ENCODE measurements at places on chromosomes 13 and 19.
A peak's percentile ranks its signal among the peaks of the same experiment; 100 is the strongest.

DNA sequence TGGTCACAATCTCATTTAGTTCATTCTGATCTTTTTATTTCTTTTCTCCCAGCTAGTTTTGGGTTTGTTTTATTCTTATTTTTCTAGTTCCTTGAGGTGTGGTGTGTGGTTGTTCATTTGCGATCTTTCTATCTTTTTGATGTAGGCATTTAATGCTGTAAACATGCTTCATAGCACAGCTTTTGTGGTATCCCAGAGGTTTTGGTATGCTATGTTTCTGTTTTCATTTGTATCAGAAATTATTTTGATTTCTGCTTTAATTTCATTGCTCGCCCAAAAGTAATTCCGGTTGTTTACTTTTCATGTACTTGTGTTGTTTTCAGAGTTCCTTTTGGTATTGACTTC, 12.6 kb downstream of the DNAJC3 start:
- DNase-seq, result no peak

DNA sequence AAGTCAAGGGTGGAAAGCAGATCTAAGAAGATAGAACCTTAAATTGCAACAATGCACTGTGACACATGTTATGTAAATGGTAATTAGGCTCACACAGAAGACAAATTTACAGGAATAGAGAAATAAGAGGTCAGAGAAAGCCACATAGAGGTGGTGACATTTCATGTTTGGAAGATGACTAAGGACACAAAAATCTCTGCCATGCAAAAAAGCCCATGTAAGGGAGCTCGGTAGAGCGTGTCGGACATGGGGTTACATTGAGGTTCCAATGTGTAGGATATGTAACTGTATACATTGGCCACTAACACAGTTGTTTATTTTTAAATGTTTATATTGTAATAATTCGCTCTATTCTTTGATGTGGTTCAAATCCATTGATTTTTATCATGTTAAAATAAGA, 33.7 kb downstream of the SUGT1 start:
- DNase-seq, result no peak

DNA sequence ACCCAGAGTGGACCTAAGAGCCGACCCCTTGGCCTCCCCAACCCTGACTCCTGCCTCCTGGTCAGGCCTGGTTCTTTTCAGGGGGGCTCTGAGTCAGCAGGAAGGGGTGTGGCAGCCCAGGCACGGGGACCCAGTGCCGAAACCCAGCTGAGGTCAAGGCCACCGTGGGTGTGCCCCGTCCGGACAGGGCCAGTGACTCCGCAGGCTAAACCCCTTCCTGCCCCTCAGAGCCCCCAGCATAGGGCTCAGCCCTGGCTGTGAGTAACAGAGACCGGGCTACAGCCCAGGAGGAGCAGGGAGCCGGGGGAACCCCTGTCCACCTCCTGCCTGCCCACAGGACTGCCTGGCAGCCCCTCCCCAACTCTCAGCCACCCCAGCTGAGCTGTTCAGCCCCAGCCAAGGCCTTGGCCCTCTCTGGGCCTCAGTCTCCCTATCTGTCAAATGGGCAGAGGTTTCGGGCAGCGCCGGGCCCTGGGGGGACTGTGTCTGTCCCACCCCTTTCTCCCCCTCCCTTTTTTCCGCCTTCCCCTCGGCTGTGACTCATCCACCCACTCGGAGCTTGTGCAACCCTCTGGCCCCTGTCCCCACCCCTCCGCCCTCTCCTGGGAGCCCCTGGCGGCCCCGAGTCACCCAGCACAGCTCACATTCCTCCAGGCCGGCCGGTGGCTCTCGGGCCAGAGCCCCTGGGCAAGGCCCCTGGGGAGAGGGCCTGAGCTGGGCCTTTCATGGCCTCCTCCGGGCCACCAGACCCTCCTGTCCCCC, 8.6 kb downstream of the ZBTB7A start:
- DNase-seq, result no peak

DNA sequence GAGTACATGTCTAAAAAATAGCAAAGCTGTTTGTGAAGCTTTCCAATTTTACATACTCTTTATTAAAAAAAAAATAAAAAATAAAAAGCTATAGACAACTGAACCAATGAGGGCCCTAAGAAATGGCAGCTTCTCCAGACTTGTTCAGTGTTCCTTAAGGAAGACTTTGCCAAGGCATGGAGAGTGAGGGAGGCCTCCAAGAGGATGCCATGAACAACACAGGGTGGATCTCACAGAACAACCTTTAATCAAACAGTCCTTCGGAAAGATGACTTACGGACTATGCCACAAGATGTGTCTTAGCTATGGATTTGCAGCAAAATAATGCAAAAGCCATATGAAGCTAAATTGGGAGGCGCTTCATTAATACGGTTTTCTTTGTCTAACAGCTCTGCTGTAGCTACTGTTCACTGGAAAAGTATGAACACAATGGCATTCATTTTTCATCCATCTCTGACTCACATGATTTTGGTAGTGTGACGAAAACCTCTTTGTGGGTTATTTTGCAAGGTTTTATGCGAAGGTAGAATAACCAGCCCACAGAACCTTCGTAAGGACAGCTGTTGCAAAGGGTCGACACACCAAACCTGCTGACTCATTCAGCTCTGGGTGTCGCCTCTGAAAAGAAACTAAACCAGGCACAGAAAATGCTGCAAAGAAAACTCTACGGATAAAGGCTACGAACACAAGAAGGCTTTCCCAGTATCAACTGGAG, 27.7 kb downstream of the EFNB2 start:
- DNase-seq, result no peak

DNA sequence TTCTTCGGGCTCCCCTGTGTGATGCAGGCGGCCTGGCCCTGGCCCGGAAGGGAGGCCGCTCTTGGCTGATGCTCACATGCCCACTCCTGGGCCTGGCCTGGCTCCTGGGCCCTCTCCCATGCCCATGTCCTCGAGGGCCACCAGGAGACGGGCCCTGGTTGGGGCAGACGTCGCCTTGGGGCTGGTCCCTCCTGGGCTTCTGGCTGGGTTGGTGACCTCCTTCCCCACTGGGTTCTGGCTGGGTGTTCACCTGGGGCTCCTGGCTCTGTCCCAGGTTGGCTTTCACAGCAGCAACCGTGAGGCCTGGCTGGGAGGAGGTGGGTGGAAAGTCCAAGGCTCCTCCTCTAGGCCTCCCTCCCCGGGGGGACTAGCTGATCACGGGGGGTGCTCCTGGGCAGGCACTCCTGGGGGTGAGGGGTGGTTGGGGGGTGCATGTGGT, 15.5 kb upstream of the SLC7A10 start:
- DNase-seq, result no peak

DNA sequence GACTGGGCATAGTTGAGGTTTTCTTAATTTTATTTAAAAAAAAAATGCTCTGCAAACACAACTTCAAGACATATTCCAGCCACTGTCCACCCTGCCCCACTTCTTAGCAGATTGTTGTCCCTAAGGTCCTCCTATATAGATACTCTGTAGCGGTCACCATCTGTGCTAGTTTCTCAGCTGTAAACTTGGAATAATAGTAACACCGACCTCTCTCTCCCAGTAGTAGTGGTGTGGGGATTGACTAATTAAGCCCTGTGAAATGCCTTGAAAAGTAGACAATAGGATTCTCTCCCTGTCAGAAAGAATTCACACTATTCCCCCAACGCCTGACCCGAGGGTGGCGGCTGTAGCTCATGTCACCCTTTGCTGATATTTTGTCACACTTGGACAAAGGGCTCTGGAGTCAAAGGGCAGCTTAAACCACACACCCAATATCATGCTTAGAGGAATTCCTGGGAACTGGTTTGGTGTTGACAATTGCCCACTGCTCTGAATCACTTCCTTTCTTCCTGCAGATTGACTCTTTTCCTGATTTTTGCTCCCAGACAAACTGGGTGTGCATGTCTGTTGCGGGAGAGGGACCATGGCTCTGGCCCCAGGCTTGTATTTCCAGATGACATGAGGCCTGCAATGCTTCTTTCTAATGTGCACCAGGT, 9.2 kb upstream of the SERP2 start:
- no peak for DNase-seq

GRCh38 chr19:8700956-8701355, 2.4 kb upstream of the ACTL9 start:
- DNase-seq, result no peak

- no peak for DNase-seq
Observed at GRCh38 chr13:78239714-78240113, 321.1 kb upstream of the EDNRB start.

DNA sequence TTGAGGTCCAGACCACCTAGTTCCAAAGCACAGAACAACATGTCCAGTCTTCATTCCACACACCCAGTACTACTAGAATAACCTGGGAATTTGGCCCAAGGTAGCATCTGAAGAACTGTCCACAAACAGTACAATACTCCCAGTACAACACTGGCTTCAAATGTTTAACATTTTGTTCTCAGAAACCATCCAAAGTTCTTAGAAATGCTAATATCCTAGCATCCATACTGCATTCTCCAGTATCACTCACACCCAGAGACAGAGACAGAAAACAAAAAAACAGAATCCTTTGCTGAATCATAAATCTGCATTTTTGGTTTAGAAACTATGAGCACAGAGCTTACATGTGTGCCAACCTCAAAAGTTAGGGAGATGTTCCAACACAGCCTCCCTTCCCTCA, 490.8 kb downstream of the FOXO1 start:
- DNase-seq, result no peak

GRCh38 chr19:30442674-30443073, 70.5 kb downstream of the ZNF536 start:
- no peak for DNase-seq

DNA sequence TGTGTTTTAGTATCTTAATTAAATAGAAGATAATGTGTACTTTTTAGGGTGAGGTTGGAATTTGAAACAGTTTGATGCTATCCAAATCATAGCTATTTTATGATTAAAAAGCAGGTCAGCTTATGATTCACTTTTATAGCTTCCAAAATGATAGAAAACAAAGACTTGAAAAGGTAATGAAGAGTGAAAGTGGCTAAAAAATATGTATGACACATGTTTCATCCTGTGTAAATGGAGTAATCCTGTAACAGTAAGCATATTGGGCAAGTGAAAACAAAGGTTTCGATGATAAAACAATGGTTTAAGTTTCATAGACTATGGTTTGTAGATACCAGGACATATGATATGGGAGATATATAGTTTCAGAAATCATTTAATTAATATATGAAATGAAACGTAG, 456.2 kb downstream of the PCDH20 start:
- DNase-seq, result no peak

DNA sequence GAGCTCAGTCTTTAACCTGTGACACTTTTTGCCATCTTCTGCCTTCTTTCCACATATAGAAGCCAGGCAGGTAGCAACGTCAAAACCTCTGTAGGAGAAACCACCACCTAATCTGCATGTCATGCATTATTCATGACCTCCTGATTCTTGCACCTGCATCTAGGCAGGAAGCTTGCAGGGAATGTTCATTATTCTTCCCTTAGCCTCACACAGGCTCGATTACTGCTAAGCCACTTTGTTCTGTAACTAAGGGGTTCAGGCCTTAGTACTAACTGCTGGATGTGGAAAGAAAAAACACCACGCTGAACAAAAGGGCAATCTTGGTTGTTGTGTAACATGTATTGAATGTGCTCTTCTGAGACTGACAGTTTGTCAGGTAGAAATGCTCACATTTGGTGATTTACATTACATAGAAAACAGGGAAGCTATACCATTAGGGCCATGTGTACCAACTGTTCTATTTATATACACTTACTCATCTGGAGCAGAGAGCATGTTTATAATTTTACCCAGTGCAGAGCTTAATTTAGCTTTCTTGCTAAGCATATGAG, 366.9 kb downstream of the KLF12 start:
- DNase-seq, result no peak

DNA sequence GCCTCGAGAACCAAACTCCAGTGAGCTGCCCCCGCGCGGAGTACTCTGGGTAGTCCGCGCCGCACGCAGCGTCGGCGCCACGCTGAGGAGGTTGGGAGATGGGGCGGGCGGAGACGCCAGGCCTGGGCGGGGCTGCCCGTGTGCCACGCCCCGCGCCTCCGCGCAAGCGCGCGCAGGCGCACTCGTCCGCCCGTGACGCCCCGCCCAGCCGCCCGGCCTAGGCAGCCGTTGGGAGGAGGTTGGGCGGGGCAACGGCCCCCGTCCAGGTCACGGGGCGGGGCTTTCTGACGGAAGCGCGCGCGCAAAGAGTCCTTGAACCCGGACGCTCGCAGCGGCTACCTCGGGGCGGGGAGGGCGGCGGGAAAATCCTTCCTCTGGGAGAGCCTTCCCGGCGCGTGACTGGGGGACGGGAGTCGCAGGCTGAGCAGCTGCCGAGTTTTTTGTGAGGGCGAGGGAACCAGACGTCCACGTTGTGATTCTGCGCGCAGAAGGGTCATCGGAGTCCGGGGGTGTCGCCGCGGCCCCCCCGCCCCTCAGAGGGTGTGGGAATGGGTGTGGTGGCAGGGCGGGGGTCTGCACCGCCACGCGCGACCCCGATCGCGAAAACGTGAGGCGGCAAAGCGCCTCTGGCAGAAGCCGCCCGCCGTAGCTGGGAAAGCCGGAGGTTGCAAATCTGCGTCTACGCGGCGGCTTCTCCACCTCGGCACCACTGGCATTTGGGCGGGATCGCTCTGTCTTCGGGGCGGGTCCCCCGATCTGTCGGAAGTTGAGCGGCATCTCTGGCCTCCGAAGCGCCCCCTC, at the start of gene MED26:
Gene MED26, minus strand, starts transcription at position 22 of the 801 bp plus-strand sequence. CDS start 261 bp downstream, outside the sequence.
- peak; percentile 82 for DNase-seq

DNA sequence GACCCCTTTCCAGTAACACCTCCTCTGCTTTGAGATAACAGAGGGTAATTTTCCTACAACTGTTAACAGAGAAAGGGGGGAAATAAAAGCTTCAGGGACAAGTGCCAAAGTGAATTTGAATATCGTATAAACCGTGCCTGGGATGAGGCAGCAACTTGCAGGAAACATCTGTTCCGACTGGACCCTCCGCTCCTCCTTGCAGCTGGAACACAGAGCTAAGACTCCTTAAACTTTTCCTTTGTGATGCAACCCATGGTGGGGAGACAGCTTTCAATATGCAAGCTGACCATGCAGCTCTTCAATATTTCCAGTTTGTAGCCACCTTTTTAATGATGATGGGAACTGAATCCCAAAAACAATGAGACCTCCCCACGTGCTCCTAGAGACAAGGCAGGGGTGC, 432.6 kb downstream of the ZNF536 start:
- no peak for DNase-seq

DNA sequence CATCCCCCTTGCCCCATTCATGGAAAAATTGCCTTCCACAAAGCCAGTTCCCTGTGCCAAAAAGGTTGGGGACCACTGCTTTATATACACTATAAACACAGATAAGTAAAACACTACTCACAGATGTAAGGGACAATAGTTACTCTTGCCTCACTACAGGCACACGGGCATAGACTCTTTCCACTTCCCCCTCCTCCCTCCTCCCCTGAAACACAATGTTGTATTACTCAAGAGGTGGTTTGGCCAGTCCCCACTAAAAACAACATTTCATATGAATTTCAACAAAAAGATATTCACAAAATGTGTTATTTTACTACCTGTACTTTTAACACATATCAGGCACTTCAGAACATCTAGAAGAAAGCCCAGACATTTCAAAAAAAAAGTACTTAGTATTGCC, 45.1 kb downstream of the EPSTI1 start:
- DNase-seq, result no peak

- DNase-seq, result no peak
Observed at GRCh38 chr13:103312467-103312866, 246.2 kb upstream of the SLC10A2 start.

GRCh38 chr13:39107561-39107960, 69.3 kb downstream of the NHLRC3 start:
- DNase-seq, result no peak
